ENCODE measurements at places on chromosomes 3 and 15.
A peak's percentile ranks its signal among the peaks of the same experiment; 100 is the strongest.

GRCh38 chr15:59687836-59688235 lies 1.3 kb downstream of the BNIP2 start:
- no peak for DNase-seq

GRCh38 chr3:21734746-21735145 lies 16.3 kb downstream of the ZNF385D start:
- DNase-seq: no peak

GRCh38 chr3:180401226-180401625 lies 200.7 kb upstream of the TTC14 start:
- DNase-seq: no peak

DNA sequence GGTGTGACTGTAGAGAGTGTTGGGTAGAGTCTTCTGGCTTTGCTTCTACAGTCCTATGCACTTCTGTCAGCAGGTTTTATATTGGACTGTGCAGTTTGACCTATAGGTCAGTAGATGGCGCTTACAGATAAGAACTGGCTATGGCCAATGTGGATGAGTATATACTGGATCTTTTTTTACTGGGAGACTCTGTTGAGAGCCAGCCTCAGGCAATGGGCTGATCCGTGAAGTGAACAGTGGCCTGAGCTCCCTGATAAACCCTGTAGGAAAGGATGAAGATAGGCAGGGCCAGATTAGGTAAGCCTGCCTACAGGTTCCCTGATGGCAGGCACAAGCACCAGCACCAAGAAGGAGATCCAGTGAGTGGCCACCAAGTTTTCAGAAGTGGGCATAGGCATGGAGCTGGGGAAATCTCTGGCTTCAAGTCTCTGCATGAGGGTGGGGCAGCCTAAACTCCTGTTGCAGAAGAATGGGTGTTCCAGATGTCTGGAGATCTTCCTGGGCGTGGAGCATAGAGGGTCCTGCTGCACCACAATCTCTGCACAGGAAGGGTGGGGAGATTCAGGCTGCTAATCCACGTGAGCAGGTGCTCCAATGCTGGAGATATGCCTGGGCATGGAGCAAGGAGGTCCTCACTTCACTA lies 326.0 kb upstream of the SGO1 start:
- peak; percentile 59 for DNase-seq

DNA sequence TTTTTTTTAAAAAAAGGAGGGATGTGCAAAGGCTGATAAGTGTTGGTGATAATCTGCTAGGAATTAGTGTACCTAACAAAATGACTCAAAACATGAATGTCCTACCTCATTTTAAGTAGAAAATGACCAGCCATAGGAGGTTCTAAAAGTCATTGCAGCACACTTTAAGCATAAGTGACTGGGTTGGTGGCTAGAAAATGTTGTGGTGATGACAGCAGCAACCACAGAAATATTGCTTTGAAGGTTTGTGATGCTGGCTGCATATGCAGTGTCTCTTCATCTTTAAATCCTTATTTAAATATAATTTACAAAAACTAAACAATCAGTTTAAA lies 55.2 kb downstream of the CMSS1 start:
- DNase-seq: no peak

DNA sequence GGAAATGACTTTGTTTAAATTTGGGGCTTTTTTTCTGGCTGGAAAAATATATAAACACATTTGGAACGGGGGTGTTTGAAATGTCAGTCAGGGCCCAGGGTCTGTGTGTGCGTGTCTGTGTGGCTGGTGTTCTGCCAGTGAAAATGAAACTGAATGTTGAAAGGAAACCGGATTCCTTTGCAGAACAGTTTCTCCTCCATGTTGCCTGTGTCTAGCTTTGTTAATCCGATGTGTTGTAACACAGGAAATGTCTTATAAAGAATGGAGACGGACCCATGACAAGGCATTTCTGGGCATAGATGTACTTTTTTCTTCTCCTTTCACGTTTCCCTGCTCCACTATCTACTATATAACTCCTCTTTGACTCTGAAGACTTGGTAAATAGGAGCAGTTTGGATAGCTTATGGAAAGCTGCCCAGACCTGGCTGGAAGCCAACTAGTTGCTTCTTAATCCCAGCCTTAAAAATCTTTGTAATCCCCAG lies 2.8 kb downstream of the SQOR start:
- DNase-seq: peak; percentile 64

GRCh38 chr3:44076221-44076829 lies 165.4 kb upstream of the TOPAZ1 start:
- no peak for DNase-seq

DNA sequence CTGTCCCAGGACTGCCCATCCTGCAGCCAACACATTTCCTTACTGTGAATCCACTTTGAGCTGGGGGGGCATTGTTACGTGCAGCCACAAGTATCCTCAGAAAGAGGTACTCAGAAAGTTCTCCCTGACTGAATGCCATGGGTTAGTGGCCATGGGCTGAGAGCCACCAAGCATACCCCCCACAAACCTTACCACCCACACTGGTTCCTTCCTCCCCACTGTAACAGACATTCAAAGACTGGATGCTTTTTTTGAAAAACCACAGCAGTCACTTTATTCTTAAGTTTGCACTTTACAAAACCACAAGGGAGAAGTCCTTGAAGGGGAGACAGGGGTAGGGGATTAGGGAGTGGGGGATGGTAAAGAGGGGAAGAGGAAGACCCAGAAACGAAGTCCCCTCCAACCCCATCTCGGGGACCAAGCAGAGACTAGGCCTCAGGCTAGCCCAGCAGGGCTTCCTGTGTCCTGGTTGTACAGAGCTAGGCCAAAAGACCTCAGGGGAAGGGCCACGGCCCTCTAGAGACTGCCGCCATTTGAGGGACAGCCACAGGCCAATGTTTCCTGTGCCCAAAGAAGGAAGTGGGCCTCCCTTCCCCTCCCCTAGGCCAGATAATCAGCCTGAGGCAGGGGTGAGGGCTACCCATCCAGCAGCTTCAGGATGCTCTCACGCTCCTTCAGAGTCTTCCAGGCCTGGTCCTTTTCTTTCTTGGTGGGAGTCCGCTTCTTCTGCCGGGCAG lies 10.1 kb upstream of the CAMK1 start:
- DNase-seq: no peak

GRCh38 chr3:57787867-57788623 lies 31.9 kb downstream of the SLMAP start:
- no peak for DNase-seq

- DNase-seq: no peak
These were observed 64.4 kb downstream of the NSMCE3 start for GRCh38 chr15:29205186-29205585.
